ENCODE measurements at places on chromosomes 6 and 20. TPM values are rescaled to one million over a fixed set of nuclear protein-coding genes. Genes with fewer than 3 reads are reported as not detected.

SLC4A11 gene
- total RNA-seq: 0.89 TPM

TOMM34 gene
- total RNA-seq: 75.0 TPM

KHDC1L gene
- not detected for total RNA-seq

CRISP2 gene
- total RNA-seq: not detected

ULBP2 gene
- total RNA-seq: 6.6 TPM

ETV7 gene
- 0.30 TPM for total RNA-seq

ZNFX1 gene
- total RNA-seq: 10.1 TPM

KHDC3L gene
- total RNA-seq: not detected

HLA-DPB1 gene
- total RNA-seq: 4.0 TPM

Measured in bronchus fibroblast of lung (primary cell).